ENCODE measurements at places on chromosomes 6 and 20.
A peak's percentile ranks its signal among the peaks of the same experiment; 100 is the strongest.

- no peak for DNase-seq
Measured at GRCh38 chr6:2429460-2429859, 184.1 kb upstream of the GMDS start.

- DNase-seq: no peak
Measured at GRCh38 chr6:33728438-33728837, 16.9 kb upstream of the UQCC2 start.

DNA sequence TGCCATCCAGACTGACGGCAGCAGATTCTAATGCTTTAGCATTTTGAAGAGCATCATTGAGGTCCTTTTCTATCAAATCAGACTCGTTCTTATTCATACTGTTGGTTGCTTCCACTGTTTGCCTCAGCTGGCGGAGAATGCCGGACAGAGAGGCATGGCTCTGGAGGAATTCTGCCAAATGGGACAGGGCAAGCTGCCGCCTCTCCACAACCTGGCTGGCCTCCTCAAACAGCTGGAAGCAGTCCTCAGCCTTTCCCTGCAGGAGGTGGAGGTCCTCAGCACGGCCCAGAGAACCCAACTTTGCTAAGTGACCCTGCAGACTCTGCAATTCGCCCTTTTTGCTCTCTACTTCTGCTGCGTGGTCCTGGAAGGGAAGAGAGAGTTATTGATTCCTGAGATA lies 220.5 kb downstream of the SYNE1 start:
- no peak for DNase-seq

DNA sequence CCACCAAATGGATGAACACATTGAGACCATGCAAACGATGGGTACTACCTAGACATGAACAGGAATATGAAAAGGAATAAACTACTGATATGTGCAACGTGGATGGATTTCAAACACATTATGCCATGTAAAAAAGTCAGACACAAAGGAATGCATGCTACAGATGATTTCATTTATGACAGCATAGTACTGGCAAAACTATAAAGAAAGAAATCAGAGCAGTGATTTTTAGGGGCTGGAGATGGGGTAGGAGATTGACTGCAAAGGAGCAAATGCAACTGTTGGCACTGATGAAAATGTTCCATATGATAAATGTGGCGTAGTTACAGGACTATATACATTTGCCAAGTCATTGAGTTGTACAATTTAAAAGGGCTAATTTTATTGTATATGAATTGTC lies 13.4 kb upstream of the COL12A1 start:
- DNase-seq: no peak

GRCh38 chr20:23133560-23133998 lies 47.5 kb upstream of the CD93 start:
- DNase-seq: no peak

DNA sequence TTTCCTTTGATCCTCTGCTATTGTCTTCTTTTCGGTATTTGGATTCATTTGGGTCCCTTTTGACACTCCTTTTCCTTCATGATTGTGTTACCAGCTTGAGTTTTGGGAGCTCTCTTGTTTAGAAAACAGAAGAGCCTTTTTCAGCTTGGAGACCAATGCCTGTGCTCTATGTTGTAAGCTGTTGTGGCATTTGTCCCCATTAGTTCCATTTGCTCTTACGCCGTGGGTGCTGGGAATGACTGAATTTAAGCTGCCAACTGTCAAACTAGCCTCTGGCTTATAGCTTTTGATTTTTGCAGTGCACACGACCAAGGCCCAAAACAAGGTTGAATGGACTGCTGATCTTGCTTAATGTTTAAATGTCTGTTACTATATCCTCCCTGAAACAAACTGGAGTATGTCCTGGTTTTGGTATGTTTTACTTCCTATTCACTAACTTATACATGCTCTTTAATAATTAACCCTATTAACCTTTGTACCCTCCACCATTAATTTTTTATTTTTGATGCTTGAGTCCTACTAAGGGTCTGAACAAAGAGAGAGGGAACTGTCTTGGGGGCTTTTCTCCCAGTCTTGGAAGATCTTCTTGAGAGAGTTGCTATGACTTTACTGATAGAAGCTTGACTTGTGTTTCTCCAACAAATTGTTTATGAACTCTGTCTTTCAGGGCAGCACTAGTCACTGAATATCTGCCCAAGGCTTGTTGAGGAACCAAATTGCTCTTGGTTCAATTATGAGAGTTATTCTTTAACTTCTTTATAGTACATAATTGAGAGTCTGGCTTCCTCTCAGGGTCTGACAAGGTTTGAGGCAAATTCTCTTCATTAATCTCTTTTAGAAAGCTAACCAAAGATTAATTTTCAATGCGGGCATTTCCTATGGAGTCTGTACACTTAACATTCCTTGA lies 100.3 kb upstream of the SIRPG start:
- no peak for DNase-seq

DNA sequence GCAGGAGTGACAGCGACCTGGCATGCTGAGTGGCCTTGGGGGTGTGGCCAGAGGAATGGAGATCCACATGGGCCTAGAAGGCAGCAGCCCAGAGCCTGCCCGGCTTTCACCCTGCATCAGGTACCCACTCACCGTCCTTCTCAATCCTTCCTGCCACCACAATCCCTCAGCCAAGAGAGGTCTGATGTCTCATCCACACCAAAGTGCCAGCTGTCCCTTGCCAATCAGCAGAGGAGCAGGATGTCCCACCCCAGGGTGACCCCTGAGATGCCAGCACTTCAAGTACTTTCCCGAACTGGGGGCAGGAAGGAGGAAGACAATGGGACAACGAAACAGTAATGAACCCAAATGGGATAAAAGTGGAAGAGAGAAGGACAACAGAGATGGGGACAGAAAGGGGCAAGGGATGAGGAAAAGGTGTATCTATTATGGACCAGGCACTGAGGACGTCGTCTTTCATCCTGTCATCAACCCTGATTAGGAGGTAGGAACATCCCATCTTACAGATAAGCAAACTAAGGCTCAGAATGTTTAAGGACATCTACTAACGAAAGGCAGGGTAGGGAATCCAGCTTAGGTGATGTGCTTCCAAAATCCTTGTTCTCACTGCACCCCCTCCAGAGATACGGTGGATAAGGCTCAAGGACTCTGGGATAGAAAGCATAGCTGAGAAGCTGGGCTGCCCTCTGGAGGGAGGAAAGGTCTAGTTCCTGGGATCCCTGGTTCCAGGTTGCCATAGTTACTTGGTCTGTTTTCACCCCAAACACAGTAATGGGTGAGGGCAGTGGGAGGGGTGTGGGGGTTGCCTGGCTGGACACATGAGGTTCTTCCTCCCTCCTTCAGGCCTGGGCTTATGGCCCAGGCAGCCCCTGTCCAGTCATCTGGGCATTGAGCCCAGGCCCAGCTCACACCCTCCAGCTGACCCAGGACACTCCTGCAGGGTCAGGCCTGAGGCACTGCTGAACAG lies 4.5 kb upstream of the TNXB start:
- DNase-seq: peak; percentile 20

DNA sequence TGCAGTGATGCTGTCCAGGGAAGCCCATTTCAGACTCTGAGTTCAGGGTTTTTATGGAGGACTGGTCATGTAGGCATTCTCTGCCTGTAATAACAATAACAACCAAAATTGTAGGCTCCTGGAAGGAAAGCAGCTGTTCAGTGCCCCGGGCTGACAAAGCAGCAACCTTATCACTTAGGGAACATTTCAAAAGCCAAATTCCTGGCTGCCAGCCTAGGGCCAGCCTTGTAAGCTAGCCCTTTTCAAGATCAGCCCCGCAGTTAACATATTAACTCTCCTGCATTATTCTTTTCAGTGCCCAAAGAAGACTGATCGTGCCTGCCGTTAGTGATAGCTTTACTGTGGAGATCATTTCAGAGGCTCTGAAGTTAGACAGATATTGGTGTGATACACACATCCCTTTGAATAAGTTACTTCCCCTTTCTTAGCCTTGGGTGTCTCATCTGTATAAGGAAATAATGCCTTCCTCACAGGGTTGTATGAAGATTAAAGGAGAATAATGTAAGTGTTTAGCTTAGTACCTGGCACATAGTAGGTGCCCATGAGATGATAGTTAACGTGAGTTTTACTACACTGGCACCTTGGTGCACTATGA lies 44.1 kb downstream of the CTNNBL1 start:
- DNase-seq: no peak

DNA sequence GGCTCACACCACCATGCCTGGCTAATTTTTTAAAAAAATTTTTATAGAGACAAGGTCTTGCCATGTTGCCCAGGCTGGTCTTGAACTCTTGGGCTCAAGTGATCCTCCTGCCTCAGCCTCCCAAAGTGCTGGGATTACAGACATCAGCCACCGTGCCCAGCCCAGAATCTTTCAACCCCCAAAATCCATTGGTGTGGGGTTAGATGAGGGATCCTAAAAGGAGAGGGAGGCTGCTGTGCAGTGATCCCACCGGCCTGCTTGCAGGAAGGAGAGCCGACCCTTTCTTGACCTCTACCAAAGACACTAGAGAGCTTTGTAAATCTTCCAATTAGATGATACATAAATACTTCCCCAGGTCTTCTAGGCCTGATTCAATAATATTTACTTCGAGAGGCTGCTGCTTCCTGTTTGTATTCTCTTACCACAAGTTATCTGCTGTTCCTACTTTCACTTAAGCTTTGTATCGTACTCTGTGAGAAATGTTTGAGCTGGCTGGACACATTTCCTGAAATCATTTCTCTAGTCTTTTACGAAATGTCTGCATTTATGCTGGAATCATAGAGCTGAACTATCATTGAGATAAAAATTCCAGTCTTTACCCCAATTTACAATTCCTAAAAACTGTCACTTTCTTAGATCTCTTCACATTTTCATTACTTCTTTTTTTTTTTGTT lies 49.3 kb upstream of the IER3 start:
- DNase-seq: no peak

- no peak for DNase-seq
Measured at GRCh38 chr6:132960720-132961119, 146.4 kb downstream of the RPS12 start.

DNA sequence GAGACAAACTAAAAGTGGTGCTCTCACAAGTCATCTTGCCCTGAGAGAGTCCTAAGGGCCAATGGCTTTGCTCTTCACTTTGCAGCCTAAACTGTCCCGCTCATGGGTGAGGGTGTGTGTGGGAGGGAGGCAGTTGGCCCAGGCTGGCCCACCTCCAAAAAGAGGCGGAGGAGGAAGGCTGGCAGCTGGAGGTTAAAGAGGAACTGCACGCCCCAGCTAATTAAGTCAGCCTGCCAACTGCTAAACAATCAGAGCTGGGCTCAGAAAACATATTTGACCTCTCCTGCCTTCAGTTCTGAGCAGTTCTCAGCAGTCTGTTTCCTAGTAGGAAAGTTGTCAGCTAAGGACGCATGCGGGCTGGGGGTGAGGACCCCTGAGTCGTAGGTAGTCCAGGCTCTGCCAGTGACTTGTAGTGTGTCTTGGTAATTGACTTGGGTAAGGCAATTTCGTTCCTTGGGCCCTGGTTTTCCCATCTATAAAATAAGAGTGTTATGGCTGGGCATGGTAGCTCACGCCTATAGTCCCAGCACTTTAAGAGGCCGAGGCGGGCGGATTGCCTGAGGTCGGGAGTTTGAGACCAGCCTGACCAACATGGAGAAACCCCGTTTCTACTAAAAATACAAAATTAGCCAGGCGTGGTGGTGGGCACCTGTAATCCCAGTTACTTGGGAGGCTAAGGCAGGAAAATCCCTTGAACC lies 17.0 kb downstream of the GSS start:
- DNase-seq: peak; percentile 10

GRCh38 chr6:50961611-50962010 lies 142.9 kb downstream of the TFAP2B start:
- DNase-seq: no peak

- DNase-seq: no peak
Measured at GRCh38 chr6:159692303-159693127, 526 bp downstream of the SOD2 start.

GRCh38 chr20:51372176-51372803 lies 170.2 kb downstream of the NFATC2 start:
- DNase-seq: peak; percentile 48

DNA sequence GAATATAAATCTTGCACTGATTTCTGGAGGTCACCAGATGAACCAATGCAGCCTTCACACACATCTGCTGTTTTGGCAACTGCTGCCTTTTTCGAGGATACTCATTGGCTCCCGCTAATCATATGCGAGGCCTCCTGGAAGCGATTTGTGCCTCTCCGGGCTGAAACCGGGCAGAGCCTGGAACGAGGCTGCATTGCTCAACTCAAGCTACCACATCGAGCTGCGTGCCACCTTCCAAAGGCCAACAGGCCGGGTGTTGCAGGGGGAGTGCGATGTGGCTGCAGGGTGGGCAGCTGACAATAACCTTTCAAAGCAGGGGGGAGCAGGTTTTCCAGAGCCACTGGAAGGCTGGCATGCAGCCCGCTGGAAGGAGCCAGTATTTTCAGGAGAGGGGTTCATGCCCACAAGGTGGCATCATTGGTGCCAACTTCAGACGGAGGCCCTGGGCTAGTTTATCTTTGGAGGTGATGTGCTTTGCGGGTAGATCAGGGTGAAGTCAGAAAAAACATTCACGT lies 122.6 kb upstream of the IFNGR1 start:
- DNase-seq: peak; percentile 44

DNA sequence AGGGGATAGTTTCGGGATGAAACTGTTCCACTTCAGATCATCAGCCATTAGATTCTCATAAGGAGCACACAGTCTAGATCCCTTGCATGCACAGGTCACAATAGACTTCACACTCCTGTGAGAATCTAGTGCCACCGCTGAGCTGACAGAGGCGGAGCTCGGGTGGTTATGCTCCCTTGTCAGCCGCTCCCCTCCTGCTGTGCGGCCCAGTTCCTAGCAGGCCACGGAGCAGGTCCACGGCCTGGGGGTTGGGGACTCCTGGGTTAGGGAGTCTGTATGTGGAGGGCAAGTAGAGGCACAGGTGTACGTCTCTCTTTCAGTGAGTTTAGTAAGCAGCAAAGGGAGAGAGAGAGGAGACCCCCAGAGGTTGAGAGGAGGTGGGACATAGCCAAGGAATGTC lies 30.5 kb upstream of the MDFI start:
- DNase-seq: no peak

Data from COR-L47 (cell line).